ENCODE measurements at places on chromosomes 4 and X.

DNA sequence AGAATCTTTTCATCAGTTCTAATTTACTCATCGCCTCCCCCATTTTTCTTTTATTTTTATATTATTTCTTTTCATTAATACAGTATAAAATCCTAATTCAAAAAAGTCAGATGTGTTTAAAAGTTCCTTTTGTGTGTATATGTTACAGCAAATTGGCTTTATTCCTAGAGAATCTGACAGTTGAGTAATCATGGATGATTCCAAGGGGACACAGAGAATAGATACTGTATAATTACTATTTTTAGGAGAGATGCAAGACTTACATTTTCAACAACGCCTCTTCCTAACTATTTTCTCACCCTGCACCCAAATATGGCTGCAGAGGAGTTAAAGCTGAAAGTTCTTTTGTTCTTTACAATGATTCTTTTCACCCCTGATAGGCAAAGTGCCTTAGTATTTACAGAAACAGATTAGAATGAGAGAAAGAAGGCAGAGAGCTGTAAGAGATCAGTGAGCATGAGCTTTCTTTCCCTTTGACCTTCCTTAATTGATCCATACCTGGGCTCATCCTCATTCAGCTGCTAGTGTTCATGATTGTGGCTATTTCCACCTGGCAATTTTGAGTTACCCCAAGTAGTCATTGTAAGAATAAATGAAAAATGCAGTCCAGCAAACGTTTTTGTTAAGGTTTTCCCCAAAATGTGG lies 210.8 kb downstream of the SLC4A4 start:
- DNase-seq: no peak

DNA sequence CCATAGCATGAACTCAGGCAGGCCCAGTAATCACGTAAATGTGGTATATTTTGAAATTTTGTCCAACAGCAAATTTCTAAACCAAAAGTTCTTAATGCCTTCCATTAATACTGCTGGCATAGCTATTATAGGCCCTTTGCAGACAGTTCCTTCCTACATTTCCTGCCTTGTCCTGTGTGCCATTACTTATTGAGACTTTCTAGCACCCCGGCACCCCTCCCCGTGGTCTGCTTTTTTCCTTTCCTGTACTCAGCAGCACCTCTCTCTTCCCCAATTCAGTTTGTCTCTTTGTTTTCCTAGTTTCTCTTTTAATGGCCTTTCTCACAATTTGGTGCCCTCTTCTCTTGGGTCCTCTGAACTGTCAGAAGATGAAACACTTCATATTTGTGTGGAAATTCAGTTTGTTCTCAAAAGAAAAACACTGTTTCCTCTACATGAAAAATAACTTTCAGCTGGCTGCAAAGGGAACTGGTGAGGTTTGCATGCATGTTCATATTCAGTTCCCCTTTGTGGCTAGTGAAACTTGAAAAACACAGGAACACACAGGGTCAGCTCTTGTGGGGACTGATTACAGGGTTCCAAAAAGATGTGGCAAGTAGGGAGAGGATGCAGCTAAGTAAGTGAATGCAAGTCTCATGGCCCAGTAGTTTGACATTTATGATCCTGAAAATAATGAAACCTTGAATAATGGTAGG lies 17.1 kb downstream of the GPR34 start:
- DNase-seq: peak; percentile 23

DNA sequence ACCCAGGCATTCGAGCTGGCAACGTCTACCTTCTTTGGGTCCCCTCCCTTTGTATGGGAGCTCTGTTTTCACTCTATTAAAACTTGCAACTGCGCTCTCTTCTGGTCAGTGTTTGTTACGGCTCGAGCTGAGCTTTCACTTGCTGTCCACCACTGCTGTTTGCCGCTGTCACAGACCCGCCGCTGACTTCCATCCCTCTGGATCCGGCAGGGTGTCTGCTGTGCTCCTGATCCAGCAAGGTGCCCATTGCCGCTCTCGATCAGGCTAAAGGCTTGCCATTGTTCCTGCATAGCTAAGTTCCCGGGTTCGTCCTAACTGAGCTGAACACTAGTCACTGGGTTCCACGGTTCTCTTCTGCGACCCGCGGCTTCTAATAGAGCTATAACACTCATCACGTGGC lies 183.5 kb upstream of the GALNTL6 start:
- DNase-seq: no peak

DNA sequence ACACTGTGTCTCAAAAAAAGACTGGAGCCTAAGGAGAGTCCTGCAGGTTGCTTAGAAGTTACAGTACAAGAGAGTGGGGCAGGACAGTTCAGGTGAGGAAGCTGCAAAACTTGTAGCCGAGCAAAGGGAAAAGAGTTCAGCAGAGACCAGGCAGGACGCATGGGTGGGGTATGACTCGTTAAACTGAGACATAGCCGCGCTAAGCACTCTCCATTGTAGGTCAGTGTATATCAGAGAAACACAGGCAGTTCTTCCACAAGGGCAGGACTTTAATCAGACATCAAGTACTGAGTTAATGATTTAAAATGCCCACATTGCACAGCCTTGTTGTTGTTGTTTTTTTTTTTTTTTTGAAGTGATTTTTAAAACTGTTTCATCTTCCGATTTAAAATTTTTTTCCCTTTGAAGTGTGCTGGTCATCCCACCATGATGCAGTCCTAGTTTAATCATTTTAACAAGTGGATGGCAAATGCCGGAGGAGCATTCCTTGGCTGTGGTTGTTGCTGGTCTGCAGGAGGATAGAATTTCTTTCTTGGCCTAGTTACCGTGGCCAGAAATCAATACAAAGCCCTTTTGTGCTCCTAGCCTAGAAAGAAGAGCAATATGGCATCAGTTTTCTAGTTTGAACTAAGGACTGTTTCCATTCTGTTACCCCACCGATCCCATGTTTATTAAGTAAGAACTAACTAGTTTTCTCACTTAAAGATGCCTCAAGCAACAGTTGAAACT lies 10.3 kb downstream of the LAP3 start:
- no peak for DNase-seq

GRCh38 chr4:78174891-78175290 lies 117.8 kb downstream of the FRAS1 start:
- no peak for DNase-seq

GRCh38 chr4:48015216-48015615 lies 1.3 kb downstream of the CNGA1 start:
- DNase-seq: no peak

DNA sequence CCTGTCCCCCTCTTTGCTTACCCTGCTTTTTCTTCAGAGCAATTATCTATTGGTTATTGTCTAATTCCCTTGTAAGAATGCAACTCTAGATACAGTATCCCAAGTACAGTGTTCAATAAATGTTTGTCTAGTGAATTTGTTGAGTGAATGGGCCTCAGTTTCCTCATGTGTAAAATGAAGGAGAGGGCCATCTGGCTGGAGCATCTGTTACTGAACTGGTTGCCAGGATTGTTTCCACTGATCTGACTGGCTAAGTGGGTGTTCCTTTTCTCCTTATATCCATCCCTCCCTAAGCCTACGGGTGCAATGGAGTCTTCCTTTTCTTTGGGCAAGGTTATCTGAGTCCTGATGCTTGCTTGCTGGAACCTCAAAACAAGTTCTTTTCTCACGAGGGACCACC lies 185.2 kb upstream of the RPS6KA3 start:
- DNase-seq: no peak

DNA sequence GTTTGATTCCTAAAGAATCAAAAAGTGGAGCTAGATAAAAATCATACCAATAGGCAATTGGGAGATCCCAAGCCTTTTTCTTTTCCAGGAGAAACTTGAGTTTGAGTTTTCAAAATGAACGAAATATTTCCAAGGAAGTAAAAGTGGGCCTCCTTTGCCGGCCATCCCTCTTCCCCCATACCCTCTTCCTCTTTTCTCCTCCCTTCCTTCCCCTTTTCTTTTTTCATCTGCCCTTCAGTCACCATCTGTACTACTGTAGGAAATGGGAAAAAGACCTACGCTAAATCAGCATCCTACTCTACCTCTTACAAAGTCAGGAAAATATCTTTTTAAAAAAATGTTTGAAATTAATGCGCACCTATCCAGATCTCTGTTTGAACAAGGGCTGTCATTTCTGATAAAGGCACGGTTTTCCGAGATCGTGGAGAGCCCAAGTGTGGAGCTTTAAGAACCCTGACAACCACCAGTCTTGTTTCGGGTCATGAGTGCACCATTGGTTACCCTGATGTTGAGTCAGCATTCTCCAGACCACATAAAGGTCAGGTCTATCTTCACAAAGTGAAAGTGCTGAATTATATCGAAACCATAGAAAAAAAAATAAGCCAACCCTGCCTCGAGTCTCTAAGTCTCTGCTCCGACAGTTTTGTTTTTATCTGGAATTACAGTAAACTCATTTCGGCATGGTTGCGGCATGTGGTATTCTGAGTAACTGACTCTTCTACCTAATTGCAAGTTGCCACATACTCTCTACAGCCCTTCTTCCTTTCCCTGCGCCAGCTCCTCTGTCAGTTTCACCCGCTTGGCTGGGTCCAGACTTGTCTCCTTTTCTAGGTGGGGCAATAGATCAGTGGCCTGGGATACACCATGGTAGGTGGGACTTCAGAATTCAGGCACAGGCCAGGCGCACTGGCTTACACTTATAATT lies 140.2 kb upstream of the KLF3 start:
- DNase-seq: no peak

- no peak for DNase-seq
These were observed 23.2 kb downstream of the ADD1 start for GRCh38 chr4:2866891-2867290.

DNA sequence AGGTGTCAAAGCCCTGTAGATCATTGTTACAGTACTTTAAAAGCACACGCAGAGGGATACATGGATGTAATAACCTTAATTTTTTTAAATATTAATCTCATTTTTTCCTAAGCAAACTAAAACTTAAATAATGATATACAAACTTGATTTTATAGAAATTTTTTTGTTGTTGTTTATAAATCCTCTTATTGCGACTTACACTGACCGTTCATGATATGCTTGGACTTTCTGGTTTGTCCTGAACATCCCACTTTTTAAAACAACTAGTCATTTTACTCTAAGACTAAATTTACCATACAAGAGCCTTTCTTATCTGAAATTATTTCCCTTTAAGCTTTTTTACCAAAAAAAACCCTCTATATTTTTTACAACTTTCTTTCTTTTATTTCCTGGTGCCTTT lies 2106.0 kb downstream of the PCDH7 start:
- no peak for DNase-seq

DNA sequence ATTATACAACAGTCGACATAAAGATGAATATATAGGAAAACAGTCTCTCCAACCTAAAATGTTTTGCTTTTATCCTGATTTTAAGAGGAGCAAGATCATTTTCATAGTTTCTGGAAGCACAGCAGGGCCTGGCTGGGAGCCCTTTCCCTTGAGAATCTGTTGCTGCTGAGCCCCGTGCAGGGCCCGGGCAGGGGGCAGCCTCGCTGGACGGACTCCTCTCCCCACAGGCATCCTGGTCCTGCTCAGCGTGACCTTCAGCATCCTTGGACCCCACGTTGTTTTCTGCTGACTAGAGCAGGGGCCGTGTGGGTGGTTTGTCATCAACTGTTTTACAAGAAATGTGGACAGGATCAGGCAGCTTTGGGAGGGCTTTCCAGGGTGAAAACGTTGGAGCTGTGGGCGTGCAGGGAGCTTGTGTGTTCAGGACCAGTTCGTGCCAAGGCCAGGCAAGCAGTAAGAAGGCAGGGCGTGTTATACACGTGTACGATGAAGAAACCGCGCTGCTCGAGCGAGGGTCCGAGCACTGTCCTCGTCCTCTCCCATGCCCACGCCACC lies 25.0 kb downstream of the CPZ start:
- no peak for DNase-seq
